ENCODE measurements at places on chromosomes 3 and 15. TPM values are rescaled to one million over a fixed set of nuclear protein-coding genes. Genes with fewer than 3 reads are reported as not detected.

Gene KLHL6
- total RNA-seq: 15.4 TPM

Gene NUTM1
- not detected for total RNA-seq

Gene NR1I2
- 0.23 TPM for total RNA-seq

Gene RNF123
- total RNA-seq: 45.0 TPM

Gene FRMD5
- 1.1 TPM for total RNA-seq

Gene SLC7A14
- 0.03 TPM for total RNA-seq

Gene HYKK
- 5.3 TPM for total RNA-seq

Gene CD276
- total RNA-seq: 39.5 TPM

Gene AADACL2
- total RNA-seq: not detected

DNA sequence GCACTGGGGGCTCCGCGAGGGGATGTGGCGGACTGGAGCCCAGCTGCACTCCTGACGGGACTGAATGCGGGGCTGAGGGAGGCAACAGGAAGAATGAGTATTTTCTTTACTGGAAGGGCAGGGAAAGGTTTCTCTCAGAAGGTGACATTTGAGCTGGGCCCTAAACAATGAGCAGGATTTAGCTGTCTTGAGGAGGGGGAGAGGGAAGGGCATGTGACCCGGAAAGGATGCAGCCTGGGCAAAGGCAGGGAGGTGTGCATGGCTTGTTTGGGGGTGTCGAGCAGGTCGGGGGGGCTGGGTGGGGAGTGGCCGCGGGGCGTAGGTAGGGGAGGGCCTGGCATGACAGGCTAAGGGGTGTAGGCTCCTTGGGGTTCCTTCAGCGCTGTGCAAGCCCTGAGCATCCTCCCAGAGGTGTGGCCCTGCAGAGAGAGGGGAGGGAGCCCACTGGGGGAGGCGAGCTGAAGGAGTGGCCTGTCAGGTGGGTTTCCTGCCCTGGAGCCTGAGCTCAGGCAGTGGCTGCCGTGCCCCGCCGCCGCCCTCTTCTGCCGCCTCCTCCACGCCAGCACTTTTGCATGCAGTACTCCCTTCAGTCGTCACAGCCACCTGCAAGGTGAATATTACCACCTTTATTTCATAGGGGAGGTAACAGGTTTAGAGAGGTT, 17.2 kb upstream of the ANKDD1A start:
- peak; percentile 34 for DNase-seq

DNA sequence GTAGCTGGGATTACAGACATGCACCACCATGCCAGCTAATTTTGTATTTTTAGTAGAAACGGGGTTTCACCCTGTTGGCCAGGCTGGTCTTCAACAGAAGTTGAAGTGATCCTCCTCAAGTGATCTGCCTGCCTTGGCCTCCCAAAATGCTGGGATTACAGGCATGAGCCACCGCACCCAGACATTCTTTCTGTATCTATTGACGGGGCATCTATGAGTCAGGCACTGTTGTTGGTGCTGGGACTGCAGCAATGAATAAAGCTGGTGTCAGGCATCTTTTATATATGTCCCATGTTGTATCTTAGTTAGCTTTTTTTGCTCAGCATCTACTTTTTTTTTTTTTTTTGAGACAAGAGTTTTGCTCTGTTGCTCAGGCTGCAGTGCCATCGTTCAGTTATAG, 47.6 kb upstream of the ULK4 start:
- no peak for DNase-seq

DNA sequence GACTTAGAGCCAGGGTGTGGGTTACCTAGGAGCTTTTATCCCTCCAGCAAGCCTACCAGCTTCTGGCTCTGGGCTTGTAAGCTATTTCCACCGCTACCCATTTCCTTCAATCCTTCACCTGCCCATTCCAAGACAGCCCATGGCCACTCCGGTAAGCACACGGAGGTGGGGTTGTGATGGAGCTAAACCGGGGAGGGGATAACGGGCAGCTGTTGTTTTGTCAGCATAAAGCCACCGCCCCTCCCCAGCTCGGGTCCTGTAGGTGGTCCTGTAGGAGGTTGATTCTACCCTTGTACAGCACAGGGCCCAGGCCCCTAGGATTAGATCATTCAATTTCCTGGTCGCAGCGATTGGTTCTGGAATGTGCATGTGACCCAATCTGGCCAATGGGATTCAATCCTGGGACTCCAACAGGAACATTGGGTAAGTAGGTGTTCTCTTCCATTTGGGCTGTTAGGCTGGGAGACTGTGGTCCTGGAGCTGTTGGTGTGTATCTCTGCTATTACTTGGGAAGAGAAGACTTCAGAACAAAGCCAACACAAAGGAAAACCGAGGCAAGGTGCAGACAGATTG, 150.6 kb downstream of the RAB11A start:
- DNase-seq: no peak

DNA sequence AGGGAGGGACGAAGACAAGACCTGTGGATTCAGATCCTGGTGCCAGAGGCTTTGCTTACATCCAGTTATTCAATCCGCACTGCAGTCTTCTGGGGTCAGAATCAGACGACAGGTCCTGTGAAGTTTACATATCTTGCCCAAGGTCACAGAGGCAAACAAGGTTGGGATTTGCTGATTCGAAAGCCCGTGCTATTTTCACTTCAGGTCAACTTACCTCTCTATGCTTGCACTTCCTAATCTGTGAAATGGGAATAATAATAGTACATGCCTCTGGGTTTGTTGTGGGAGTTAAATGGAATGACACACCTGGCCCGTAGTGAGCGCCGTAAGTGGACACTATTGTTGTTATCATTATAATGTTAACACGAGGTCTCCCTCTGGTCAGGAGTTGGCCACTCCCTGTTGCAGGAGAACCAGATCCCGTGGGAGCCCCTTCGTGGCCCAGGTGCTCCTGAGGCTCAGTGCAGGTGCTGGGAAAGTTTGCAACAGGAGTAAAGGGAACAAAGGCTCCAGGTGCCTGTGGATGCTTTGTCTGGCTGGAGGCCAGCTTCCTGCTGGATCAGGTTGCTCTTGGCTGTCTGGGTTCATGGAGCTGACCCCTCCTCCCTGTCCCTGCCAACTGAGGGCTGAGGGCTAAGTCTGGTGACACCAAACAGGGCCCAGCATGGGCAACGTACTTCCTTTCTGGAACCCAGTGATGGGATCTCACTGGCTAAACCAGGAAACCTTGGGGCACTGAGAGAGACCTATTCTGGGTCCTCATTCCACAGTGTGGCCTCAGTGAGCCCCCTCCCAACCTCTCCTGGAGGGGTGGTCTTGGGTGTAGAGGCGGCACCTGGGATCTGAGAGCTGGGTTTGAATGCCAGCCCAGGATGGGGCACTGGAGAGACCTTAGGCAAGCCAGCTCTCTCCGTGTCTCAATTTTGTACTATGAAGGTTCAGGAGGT, 40.1 kb upstream of the SEMA4B start:
- peak; percentile 40 for DNase-seq

GRCh38 chr3:19960696-19961095, 13.8 kb downstream of the RAB5A start:
- DNase-seq: no peak

GRCh38 chr15:88450125-88450798, 16.9 kb downstream of the MRPL46 start:
- peak; percentile 73 for DNase-seq

DNA sequence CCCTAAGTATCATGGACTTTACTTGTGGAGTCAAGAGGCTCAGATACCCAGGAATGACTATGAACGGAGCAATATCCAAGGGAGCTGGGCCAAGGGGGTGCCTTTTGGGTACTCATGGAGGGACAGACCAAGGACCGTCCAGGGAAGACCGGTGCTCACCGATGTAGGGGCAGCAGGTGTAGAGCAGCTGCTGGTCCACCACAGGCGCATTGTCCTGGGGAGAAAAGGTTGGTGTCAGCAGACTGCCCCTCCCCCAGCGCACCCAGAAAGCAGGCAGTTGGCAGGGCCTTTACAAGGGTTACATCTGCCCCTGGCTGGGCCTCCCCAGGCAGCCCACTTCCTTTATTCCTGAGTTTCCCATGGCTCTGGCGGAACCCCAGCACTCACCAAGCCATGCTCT, 7.5 kb downstream of the CDAN1 start:
- no peak for DNase-seq

DNA sequence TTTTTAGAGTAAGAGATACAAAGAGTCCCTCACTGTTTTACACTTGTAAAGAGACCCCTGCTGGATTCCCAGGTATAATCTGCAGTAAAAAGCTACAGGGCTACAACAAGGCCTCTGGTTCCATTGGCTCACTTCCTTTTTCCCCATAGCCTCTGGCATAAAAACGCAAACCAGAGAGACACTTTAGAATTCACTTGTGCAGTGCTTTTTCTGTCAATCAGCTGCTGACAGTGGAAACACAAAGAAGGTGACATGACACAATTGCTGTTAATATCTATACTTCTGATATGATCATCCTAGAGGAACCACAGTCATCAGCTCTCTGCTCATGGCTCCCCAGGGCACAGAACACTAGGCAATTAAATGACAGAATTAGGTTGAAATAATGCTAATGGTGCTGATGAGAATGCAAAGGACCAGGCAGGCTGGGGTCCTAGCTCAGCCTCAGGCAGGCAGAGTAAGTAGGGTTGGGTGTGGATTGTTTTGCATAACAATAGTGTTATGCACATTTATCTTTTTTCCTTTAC, 667.9 kb upstream of the CFAP20DC start:
- no peak for DNase-seq

DNA sequence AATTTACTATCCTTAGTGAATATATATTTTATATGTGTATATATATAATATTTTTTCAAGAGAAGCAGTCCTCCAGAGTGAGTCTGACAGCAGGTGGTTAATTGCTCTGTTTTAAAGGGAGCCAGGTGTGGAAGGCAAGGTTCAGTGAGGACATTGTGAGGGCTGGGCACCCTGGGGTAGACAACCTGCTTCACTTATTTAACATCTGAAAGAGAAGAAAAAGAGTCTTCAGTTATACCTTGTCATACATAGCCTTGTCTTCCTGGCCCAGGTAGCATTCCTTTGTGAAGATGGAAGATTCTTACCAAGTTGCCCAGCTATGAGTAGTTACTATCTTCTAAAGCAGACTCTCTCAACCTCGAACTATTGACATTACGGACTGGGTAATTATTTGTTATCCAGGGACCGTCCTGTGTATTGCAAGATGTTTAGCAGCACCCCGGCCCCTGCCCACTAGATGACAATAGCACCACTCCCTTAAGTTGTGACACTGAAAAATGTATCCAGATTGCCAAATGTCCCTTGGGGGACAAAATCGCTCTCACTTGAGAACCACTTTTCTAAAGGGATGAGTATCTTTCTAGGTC, 336.0 kb upstream of the TRIM42 start:
- no peak for DNase-seq

- DNase-seq: peak; percentile 81
Measured at GRCh38 chr3:134441821-134442220, 44.0 kb downstream of the ANAPC13 start.

- no peak for DNase-seq
Measured at GRCh38 chr3:41041462-41041861, 157.8 kb upstream of the CTNNB1 start.

DNA sequence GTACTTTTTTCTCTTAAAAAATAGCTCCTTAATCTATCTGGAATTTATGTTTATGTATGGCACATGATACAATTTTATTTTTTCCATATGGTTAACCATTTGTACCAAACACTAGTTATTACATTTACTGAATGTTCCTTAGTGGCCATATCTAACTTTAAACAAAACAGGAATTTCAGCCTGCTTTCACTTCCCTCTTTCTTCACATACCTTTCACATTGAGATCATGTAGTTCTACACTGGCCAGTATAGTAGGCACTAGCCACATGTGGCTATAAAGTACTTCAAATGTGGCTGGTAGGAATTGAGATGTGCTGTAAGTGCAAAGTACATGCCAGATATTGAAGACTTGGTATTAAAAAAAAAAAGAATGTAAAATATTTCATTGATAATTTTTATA, 4.7 kb upstream of the RYK start:
- DNase-seq: no peak

DNA sequence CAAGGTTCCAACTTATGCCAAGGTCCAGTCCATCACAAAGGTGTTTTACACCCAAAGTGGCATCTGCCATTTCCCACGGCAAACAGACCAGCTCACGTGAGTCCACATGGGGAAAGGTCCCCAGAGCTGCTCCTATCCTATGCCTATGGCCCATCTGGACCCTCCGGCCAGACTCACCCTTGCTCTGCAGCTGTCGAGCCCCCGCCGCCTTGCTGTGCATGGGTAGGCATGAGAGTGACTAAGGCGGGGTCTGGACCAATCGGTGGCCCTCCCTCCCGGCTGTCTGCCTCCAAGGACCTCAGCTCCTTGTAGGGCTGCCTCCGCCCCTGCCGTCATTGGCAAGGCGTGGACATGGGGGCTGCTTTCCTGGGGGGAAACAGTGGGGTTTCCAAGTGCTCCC, 26.9 kb downstream of the DNASE1L3 start:
- no peak for DNase-seq

DNA sequence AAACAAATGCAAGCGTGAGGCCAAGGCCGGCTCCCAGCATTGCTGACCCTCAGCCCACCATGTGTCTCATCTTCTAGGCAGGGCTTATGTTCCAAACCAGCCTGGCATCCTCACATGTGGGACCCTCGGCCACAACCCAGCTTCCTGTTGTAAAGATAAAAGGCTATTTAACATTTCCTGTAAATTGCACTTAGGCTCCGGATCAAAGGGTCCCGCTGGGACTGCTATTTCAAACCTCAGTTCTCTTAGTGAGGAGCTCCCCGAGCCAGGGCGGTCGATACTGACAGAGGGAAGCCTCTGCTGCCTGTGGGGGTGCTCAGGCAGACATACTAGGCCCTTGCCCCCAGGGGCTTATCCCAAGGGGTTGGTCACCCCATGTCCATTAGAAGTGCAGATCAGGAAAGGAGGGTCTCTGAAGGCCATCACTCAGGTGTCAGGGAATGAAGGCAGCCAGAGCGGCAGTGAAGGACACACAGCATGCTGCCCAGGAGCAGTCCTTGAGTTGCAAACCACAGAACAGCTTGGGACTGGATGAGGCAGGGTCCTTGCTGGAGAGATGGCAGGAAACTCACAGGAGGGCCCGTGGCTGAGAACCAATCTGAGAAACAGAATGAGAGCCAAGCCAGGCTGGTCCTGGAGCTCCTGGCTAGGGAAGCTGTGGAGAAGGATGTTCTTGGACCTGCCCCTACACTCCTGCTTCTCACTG, 239.9 kb downstream of the TLE3 start:
- DNase-seq: peak; percentile 36

DNA sequence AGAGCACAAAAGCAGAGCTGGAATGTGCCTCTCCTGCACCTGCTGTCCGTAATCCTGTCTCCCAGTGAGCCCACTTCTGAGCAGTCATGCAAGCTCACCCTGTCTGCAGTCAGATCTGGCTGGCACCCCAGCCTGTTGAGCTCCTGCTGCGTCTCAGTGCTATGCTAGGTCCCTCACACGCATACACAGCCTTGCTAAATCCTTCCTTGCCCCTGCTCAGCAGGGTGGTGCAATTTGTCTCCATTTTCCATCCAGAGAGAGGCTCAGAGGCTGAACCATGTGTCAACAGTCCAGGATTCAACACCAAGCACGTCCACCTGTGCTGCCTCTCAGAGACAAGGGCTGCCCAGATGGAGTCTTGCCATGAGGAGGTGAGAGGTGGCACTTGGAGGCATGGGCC, 11.0 kb downstream of the POMGNT2 start:
- DNase-seq: no peak

DNA sequence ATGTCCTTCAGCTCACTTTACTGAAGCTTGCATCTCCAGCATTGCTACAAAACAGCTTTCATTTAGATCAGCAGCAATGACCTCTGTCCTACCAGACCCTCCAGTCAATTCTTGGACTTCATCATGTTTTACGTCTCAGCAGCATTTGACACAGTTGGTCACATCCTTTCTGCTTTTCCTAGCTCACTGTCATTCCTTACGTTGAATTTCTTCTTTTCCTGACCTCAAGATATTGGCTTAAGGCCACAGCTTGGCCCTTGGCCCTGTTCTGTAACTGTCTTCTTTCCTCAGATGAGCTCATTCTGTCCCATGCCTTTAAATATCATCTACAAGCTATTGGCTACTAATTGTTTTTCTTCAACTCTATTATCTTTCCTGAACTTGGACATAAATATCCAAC, 576.2 kb upstream of the KCNMB2 start:
- no peak for DNase-seq
